ENCODE measurements at places on chromosomes 6 and 20.

DNA sequence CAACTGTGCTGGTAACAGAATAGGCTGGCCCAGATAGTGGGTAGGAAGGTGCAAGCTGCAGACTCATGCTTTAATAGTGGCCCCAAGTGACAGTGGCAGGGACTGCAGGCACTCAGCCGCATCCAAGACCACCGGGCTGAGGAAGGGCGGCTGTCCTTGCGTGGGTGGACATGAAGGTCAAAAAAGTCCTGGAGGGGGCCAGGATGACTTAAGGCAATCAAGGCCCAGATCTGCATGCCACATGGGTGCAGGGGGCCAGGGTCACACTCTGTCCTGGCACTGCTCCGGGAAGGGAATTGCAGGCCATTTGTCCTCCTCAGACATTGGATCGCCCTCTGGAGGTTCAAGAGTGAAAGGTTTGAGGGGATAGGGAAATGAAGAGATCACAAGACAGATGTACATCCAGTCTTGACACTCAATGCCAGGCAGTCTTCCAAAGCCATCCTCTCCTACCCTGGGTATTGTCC lies 10.4 kb upstream of the VNN2 start:
- DNase-seq = peak; percentile 73

DNA sequence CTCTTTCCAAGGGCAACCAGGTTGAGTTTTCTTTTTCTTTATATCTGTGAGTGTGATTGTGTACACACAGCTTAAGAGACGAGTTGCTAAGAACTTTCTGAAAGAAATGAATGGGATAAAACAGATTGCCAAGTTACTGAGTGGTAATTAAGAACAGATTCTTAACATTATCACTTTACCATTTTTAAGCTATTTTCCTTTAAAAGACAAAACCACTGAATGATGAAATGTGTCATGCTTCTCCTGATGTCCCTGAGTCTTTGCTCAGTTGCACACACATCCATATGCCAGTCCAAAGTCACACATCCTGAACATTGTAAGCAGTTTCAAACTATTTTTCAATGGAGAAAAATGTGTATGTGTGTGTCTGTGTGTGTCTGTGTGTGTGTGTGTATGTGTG lies 5.5 kb upstream of the DAAM2 start:
- no peak for DNase-seq

- no peak for DNase-seq
Observed at GRCh38 chr6:40164345-40164755, 230.1 kb upstream of the MOCS1 start.

DNA sequence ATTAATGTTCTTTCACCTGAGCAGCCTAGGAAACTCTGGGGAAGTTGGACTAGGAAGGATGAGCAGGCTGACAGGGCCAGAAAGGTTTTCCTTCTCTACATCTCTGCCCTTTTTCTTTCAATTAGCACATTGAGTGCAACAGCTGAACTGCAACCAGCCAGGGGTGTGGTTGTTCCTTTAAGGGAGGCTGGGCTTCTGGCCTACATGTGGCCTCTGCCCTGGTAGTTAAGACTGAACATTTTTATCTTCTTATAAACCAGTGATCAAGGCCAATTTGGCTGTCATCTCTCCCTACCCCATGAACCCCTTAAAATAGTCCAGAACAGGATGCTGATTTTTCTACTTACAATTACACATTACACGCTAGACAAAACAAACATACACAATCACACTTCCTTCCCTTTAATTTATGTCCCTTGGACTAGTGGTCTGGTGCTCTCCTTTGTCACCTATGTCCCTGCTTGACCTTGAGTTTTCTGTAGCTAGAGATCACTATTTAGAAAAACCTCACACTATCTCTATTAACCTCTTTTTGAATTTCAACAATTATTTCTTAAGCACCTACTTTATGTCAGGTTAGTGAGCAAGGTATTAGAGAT lies 60.3 kb downstream of the RNF217 start:
- DNase-seq = no peak

GRCh38 chr6:48766349-48766748 lies 655.4 kb upstream of the PTCHD4 start:
- DNase-seq = peak; percentile 86

GRCh38 chr6:137811121-137811915 lies 55.7 kb upstream of the TNFAIP3 start:
- DNase-seq = peak; percentile 95

GRCh38 chr20:13220904-13221297 lies at the start of gene ISM1:
TSS of gene ISM1 (plus strand) at chr20:13221274. CDS start at chr20:13221777, 503 bp downstream.
- DNase-seq = no peak

DNA sequence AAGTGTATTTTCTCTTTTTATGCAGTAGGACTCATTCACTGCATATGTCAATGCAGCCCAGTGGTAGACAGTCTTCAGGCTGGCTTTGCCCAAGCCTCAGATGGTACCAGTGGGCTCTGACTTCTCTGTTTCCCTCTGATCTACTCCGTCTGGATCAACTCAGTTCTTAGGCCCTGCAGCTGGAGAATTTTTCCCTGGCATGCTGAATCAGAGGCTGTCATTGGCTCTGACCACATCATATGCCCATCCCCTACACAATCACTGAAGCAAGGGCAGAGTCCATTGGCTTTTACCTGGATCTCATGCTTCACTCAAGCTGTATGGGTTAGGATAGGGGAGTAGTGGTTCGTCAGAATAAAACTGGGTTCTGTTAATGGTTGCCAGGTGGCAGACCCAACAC lies 57.8 kb downstream of the KIZ start:
- DNase-seq = peak; percentile 46

DNA sequence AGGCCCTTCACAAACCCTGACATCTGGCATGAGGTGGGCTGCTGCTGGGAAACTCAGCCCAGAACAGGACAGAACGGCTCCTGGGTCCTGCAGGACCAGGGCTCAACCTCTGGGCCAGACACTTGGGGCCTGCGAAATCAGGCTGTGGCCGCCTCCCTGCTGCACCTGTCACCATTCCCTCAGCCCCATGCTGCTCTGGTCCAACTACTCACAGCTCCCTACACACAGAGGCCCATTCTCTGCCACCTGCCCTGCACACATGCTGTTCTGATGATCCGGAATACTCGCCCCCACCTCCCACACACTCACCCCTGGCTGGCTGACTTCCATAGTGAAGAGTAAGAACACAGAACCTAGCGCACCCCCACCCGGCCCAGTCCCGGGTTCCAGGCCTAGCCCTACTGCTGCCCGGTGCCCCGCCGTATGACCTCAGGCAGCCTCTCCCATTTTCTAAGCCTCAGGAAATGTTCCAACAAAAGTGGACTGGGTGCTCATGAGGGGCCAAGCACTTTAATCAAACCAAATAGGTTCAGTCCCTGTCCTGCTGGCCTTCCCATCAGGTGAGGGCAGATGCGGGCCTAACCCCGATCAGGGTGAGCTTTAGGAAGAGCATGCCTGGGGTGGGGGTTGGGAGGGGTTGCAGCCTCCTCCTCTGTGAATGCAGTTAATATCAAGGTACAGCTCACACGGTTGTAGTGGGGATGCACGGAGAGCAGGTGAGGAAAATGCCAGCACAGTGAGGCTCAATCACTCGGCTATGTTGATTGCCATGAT lies 3.9 kb downstream of the PEDS1 start:
- no peak for DNase-seq

GRCh38 chr6:24940311-24940917 lies 4.7 kb upstream of the RIPOR2 start:
- no peak for DNase-seq

Data from ELR (cell line).